GM12864 (cell line): ENCODE measurements at places on chromosomes 12 and 14.

DNA sequence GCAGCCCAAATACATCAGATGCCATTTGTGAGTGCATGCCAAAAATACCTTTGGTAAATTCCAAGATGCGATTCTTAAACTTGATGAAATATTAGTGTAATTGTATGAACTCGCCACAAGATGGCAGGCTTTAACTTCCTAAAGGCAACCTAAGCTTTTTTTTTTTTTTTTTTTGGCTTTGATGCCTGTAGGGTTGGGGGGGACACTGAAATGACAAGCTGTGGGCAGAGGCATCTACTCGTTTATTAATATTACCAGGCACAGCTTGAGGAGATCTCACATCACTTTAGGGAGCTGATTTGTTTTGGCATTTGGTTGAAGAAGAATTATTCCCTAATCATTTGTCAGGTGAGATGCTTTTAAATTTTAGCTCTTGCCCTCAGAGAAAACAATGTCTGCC lies 126.7 kb upstream of the CCDC196 start:
- peak; percentile 39 for DNase-seq

DNA sequence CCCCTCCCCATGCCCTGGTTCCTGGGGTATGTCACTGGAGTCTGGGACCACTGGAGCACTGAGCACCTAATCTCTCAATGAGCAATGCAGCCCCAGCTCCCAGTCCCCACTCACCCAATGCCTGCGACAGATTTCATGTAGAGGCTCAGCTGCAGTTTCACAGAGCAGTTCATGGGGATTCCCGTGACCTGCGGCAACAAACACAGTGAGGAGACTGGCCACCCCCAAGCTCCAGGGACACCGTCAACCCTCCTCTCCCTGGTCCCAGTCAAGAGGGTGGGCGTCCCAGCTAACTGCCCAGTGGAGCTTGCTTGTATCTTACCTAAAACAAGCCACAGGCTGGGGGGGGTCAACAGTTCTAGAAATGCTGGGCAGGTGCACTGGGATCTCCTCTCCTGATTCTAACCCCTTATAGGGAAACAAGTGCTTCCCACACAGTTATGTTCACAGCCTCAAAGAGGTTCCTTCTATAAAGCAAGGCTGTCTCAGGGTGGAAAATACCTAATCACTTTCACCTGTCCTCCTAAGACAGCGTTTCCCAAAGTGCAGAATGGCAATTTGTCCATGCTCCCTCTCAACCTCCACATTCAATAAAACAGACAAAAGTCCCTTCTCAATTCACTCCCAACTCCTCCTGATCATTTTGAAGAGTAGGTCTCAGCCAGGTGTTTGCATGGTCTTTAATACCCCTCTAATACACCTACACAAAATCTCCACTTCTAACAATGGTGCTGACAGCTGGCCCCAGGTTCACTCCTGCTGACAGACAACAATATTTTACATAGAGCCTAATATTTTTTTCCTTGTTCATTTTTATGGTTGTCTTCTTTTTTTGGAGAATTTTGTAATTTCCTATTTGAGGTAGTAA lies 68.3 kb downstream of the SCARB1 start:
- DNase-seq: peak; percentile 44

- DNase-seq: no peak
Observed at GRCh38 chr12:121634836-121635235, 8.5 kb downstream of the ORAI1 start.

DNA sequence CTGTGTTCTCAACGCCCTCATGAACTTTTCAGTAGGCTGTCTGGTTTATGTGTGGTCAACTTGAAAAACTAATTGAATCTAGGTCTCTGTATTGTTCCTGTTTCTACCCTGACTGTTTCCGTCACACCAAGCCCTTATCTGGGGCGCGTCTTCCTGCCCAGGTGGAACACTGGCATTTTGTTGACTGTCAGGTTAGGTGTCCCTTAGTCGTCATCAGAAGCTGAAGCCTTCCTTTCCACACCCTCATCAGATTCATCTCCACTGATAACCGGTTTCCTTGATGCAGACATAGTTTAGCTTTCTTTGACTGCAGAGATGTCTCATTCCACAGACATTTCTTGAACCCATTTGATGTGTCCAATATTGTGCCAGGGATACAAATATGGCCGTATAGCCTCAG lies 96.5 kb downstream of the DUSP16 start:
- DNase-seq: no peak

GRCh38 chr12:69816082-69816481 lies 8.9 kb upstream of the MYRFL start:
- DNase-seq: no peak

DNA sequence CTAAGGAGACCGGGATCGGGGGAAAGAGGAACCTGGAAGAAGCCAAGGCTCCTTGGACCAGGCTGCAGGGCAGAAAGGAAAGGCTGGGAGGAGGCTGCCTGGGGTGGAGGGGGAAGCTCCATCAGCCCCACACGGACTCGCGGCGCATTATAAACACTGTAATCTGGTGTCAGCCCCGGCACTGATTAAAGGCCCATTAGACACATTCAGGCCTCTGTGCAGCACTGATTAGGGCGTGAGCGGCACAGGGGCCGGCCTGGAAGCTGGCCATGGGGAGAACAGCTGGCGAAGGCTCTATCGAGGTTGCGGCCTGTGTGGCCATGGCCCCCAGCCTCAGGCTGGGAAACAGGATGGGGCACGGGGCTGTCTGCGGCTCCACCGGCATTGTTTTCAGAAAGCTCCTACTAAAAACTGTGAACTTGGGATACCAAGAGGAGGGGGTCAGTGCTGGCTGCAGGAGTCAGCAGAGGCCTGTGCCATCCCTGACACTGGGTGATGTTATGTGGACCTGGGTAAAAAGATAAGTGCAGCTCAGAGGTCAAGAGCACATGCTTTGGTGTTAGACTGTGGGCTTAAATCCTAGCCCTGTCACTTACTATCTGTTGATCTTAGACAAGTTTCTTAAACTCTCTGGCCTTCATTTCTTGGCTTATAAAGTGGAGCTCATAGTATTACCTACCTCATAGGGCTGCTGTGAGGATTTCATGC lies 10.6 kb downstream of the ACVRL1 start:
- no peak for DNase-seq
